Activated CD4-positive, alpha-beta memory T cell treated with anti-CD3 and anti-CD28 coated beads for 36 hours (primary cell): ENCODE measurements at places on chromosomes 6 and 20. TPM values are rescaled to one million over a fixed set of nuclear protein-coding genes. Genes with fewer than 3 reads are reported as not detected.

- no peak for DNase-seq
These were observed 129.0 kb downstream of the KIF16B start for GRCh38 chr20:16444057-16444777.

- DNase-seq, result peak; percentile 62
These were observed 52.1 kb downstream of the RIPOR2 start for GRCh38 chr6:24883618-24884017.

Gene SMPDL3A
- 0.17 TPM for total RNA-seq

DNA sequence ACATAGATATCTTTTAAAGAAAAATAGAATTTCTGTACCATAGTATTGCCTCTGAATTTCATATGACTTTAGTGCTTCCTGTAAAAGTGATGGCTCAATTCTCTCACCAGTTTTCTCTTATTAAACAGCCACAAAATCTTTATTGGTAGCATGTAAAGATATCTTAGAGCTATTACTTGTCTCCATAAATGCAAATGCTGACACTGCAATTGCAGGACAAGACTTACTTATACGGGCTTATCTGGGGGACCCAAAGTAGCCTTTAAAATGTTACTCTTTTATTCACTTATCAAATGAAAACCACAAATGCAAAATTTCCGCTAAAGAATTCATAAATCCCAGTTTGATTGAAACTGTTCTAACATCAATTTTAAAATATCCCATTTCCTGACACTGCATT, 287.1 kb upstream of the SPTLC3 start:
- DNase-seq, result no peak

Gene C6orf52
- 2.4 TPM for total RNA-seq

DNA sequence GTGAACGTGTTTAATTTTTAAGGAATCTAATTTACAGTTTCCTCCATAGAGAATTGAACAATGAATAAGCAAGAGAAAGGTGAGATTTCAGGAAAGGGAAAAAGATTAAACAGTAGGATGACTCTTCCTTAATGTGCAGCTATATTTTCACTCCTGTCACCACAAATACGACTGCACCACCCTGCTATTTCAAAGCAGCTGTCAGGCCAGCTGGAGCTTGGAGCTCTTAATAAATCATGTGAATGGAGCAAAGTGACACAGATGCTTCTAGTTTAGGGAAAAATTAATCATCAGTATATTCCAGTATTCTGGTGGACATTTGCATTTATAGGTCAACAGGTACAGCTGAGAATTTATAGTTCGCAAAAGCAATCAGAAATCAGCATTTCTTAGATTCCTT, 56.5 kb upstream of the PKIB start:
- DNase-seq, result no peak

Gene GPLD1
- total RNA-seq, result 0.29 TPM

DNA sequence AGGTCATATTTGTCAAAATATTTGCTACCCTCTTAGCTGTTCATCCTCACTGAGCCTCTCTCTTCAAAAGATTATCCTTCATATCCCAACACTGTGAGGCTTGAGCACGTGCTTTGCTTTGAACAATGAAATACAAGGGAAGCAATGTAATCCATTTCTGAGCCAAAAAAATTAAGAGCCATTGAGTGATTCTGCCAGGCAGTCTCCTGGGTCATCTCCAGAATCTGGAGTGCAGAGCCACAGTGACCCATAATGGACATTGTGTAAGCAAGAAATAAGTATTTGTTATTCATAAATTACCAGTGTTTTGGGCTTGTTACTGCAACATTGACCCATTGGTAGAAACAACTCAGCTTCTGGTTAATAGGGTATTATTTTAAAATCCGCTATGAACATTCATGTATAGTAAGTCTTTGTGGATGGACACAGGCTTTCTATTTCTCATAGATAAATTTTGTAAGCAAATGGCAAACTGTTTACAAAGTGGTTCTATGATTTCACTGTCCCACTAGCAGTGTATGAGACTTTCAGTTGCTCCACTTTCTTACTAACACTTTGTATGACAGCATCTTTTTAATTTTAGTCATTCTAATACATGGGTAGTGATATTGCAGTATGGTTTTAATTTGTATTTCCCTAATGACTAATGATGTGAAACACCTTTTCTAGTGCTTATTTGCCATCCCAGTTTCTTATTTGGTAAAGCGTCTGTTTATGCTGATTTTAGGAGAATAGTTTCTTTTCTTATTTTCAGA, 358.2 kb downstream of the PLCB1 start:
- DNase-seq, result no peak

- no peak for DNase-seq
These were observed 75.2 kb downstream of the STXBP5 start for GRCh38 chr6:147279427-147279826.

- no peak for DNase-seq
These were observed 118.6 kb upstream of the ASF1A start for GRCh38 chr6:118775381-118775780.

GRCh38 chr6:155970876-155971708, 515.5 kb upstream of the NOX3 start:
- DNase-seq, result no peak

GRCh38 chr20:62177307-62177706, 5.5 kb upstream of the MTG2 start:
- no peak for DNase-seq

Gene HAO1
- not detected for total RNA-seq

DNA sequence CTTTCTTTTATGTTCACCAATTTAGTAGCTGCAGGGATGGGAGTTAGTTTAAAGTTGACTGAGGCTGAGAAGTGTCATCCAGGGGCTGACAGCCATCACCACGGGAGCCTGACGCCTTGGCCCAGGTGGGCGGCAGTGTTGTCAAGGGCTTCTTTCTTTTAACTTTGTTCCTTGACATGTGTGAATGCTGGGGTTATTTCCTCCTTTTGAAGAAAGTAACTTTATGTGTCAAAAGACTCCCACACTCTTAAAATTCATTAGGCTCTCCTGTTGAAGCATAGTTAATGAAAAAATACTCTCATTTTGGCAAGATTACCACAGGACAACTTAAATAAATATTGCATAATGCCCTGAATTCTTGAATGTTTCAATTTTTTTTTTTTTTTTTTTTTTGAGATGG, 50.0 kb downstream of the SASH1 start:
- DNase-seq, result no peak

GRCh38 chr20:13910492-13910891, 79.9 kb downstream of the SEL1L2 start:
- no peak for DNase-seq
